ENCODE measurements at places on chromosomes 6 and 20.

DNA sequence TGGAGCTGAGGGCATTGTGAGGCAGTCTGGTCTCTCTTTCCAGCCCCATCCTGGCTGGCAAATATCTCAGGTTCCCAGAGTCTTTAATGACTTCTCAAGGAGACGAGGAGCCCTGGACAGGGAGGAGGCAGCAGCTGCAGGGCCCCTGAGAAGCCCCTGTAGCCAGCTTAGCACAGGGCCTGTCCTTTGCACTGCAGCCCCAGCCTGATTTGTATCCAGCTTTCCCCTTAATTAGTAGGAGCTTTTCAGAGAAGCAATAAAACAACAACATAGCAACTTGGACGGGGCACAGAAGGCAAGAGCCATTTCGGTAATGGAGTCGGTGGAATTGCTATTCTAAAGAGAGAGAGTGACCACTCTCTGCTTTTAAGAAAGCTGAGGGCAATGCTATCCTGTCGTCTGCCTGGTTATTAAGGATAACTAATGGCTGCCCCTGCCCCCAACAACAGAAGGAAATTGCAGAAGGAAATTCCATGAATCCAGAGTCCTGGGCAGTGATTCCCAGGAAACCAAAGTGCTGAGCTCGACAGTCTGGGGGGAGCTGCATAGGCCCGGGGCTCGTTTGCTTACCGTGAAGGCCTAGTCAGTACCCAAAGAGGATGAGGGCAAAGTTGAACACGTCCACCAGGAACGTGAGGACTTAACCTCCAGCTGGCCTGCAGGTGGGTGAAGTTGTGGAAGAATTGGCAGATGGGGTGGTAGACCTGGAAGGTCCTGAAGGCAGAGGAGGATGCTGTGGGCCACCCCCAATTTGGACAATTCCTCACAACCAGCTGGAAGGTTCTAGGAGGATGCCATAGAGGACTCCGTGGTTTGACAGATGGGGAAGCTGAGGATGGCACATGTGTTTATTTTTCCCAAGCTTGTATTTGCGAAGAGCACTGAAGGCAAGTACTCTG is 50.3 kb downstream of the NPEPL1 start:
- DNase-seq = no peak

- DNase-seq = no peak
Measured at GRCh38 chr6:5556011-5556410, 294.7 kb downstream of the FARS2 start.

DNA sequence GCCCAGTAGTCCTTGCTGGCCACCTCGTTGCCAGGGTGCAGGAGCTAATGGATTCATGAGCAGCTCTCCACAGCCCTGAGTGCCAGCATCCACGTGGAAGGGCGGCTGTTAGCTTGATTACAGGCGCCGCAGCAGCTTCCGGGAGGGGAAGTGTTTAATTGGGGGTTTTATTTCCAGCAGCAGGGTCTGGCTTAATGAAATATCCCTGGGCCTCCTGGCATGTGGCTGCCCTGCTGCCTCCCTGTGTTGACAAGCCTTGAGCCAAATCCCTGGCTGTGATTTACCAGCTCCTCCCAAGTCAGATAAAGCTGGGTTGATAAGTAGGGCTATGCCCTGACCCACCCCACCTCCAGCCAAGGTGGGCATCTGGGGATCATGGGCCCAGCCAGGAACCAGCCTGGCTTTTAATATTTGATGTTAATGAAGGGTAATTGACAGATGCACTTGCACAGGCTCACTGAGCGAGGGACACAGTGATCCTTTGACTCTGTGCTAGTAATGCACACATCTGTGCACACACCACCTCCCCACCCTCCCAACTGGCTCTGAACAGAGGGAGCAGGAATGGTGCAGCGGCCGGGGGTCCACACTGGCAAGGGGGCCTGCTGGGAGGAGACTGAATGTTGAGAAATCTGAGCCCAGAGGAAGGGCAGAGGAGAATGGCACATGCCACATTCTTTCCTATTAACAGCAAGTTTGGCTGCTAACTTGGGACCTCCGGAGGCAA is 13.6 kb downstream of the GLP1R start:
- no peak for DNase-seq

GRCh38 chr6:116200619-116201249 is 53.1 kb downstream of the TSPYL4 start:
- DNase-seq = no peak

- no peak for DNase-seq
Measured at GRCh38 chr6:79307321-79308036, 73.0 kb upstream of the HMGN3 start.

DNA sequence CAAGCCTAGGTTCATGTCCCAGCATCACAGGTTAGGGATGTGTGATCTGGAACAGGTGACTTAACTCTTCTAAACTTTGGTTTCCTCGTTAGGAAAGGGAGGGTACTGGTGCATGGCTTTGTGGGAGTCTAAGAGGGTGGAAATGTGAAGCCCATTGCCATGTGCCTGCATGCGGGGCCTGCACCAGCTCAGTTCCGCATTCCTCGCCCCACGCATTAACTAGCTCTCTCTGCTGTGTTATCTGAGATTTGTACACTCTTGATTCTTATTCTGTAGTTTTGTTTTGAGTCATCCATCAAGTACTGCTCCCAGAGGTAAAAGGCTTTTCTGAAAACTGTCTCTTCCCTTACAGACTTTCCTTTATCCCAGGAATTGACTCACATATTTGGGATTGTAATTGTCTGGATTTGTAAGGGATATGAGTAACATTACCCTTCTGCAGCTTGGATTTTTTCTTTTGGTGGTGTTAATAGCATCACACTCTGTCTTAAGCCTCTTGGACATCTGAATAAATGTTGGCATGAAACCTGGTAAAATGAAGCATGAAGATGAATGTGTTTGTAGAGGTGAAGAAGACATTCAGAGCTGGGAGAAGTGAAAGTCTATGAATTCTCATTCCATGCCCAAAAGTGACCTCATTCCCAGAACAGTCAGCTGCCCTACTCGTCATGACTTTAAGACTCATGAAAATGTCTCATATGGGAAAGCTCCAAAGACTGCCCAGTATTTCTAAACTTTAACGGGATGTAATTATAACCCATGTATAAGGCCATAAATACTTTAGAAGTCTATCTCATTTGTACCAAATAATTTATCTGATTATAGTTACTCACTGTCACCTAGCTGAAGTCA is 357.3 kb downstream of the FOXA2 start:
- DNase-seq = no peak

Data from stimulated activated CD4-positive, alpha-beta T cell treated with anti-CD3 and anti-CD28 coated beads, Interleukin-12 subunit alpha, Interleukin-12 subunit beta, amount 100 ng/mL, for 24 hours (primary cell).